ENCODE measurements at places on chromosomes 16 and 17.

DNA sequence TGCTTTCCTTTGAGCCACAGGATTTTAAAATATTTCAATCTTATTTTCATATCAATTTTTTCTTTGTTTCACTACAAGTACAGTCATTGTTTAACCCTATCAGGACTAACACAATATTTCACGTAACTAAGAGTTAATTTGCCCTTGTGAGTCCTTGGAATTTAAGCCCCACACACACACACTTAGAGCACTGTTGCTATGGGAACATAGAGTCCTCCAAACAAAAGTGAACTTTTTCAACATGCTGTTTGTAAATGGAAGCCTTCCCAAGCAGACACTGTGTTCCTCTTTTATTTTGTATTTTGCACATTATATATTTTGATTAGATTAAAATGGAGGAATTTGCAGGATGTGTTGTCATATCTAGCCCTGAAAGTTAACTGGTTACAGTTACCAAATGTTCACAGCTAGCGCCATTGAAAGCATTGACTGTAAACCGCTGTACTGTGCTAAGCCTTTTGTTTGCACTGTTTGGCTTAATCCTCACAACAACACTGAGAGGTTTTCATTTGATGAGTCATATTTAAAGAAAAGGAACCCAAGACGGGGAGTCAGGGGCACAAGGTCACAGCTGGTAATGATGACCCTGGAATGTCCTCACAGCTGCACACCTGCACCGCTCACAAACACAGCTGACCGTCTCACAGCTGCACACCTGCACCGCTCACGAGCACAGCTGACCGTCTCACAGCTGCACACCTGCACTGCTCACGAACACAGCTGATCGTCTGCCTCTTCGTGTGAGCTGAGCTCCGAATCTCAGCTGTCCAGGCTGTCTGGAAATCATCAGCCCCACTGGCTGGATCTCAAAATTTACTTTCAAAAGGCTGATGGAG, 6.3 kb downstream of the HSBP1 start:
- peak; percentile 20 for DNase-seq

- DNase-seq, result no peak
Observed at GRCh38 chr17:17795296-17795695, 41.5 kb downstream of the SREBF1 start.

- no peak for DNase-seq
Observed at GRCh38 chr16:3127745-3128144, 7.1 kb upstream of the ZNF213 start.

GRCh38 chr16:13999071-13999894, 71.8 kb upstream of the MRTFB start:
- DNase-seq, result no peak

DNA sequence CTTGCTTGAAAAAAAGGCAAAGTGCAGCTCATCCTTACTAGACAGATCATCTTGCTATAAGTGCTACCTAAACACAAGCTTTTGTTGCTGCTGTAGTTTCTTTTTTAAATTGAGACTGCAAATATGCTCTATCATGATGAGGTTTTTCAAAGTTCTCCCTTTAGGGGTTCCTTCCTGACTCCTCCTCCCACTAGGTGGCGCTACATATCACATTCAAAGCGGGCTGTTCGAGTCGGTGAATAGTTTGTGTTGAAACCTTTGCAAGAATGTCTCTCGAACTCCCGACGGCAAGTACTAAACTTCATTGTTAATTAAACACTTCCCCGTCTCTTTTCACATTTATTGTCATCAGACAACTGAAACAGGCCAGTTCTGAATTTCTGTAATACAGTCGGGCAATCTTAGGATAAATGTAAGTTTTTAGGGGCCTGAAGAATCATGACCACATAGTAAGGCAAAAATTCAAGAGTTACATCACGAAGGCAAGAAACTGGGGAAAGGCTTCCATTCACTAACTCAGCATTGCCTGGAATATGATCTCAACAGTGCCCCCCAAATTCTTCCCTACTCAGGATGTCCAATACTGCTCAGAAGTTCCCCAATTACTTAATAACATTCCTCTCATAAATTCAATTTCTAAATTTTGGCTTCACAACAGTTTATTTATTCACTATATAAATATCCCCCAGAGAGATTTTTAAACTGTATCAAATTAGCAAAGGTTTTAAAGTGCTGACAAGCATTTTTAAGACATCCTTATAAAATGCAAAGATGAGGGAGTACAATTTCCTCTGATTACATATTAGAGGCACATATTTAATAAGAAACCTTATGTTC, 6.7 kb downstream of the HS3ST3A1 start:
- peak; percentile 94 for DNase-seq

GRCh38 chr16:24935336-24935735, 79.8 kb downstream of the ARHGAP17 start:
- no peak for DNase-seq

GRCh38 chr17:28347261-28347891, 10.0 kb downstream of the POLDIP2 start:
- peak; percentile 91 for DNase-seq

GRCh38 chr16:88507231-88507743, 54.2 kb downstream of the ZFPM1 start:
- peak; percentile 54 for DNase-seq

- no peak for DNase-seq
Observed at GRCh38 chr17:4475463-4475862, 23.2 kb upstream of the SPNS2 start.

- DNase-seq, result peak; percentile 81
Observed at GRCh38 chr17:43839670-43840108, 6.7 kb upstream of the MPP3 start.

DNA sequence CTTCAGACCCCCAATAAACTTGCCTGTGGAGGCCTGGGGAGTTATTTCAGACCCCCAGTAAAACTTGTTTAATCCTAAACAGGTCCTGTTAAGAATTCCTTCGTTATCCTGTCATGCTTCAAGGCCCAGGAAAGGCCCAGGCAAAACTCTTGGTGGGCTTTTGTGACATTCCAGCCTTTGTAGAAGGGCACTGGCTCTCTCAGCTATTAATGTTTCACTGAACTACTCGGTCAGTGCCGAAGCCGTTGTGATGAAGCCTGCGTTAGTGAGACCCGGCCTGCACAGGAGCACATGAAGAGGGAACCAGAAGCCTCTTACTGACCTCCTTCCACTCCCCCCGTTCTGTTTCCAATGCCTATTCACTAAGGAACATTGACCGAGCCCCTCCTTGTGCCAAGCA, 47.4 kb upstream of the PLCG2 start:
- DNase-seq, result no peak

DNA sequence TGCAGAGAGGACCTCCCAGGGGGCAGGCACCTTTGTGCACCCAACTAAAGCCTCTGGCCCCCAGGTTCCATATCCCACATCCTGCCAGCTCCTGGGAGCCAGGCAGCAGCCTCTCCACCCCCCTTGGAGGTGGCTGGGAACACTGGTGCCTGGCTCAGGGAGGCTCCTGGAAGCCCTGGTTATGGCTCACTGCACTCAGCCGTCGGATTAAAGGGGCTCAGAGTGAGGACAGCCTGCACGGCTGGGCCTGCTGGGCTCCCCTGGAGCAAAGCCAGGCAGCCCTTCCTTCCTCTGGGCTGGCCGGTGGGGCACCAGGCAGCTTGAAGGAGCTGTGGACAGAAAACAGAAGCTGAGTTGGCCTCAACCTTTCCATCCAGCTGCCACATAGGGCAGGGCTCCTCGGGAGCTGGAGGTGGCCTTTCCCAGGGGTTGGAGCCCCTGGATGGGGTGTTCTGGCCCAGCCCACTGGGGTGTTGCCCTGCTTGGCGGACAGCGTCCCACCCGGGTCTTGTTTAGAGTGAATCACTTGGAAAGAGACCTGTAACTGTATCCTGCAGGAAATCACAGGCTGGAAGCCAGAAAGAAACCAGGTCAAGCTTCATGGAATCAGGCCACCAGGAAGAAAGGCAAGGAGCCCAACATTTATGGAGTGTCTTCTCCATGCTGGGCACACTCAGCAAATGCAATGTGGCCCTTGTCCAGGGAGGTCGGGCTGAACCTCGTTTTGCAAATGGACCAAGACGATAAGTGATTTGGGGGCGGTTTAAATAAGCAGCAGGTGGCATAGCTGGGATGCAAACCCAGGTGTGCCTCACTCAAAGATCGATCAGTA, 253.3 kb downstream of the SOX9 start:
- DNase-seq, result no peak

GRCh38 chr17:76816590-76817135, 51.5 kb upstream of the MGAT5B start:
- peak; percentile 58 for DNase-seq

GRCh38 chr17:30379903-30380381, 1.2 kb downstream of the CPD start:
- peak; percentile 56 for DNase-seq

DNA sequence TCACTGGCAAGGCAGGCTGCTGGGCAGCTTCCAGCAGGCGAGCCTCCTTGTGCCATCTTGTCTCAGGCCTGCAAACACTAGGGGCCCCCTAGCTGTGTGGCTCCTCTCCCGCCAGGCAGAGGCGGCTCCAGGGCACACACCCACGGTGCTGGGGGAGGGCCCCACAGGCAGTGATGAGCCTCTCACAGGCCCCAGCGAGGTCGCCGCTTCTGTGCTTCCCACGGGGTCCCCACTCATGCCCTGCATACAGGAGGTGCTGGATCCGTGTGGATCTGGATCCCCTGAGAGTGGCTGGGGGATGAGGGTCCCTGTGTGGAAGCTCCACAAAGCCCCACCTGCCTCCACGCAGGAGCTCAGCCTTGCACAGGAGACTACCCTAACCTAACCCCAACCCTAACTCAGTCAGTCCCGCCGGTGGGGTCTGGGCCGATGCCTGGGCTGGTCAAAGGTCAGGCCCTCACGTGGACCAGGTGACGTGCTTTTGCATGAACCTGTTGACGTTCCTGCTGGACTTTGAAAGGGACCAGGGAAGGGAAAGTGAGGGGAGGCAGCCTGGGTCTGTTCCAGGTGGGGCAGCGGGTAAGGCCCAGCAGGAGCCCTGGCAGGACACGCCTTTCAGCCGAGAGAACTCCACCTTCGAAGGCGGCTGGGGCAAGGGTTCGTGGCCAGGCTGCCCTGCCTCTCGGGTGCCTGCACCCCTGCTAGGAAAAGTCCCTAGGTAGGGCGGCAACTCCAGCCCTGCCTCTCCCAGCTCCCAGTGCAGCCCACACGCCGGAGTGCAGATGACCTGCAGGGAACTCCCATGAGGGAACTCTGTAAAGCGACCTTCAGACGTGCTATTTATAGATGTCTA, 5.2 kb downstream of the SECTM1 start:
- no peak for DNase-seq

DNA sequence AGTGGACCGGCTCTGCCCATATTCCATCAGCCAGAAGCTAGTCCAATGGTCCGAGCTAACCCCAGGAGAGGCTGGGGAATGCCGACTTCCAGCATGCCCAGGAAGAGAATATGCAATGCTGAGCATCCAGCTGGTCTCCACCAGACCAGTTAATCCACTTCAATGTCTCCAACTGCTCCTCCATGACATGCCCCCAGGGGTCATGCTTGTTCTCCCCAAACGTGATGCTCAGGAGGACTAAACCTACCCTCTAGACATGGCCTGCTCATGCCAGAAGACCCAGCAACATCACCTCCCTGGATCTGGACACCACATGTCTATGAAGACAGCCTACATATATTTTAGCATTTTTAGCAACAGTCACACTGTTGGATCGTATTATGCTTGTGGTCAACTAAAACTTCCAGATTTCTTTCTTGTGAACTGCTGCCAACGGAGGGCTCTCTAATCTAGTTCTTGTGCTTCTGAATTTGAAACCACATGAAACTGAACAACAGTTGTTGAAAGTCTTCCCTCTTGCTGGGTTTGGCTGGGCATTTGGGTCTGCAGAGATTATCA, 245.1 kb downstream of the SOX9 start:
- no peak for DNase-seq

GRCh38 chr17:59756236-59756818, 48.9 kb downstream of the VMP1 start:
- peak; percentile 60 for DNase-seq

DNA sequence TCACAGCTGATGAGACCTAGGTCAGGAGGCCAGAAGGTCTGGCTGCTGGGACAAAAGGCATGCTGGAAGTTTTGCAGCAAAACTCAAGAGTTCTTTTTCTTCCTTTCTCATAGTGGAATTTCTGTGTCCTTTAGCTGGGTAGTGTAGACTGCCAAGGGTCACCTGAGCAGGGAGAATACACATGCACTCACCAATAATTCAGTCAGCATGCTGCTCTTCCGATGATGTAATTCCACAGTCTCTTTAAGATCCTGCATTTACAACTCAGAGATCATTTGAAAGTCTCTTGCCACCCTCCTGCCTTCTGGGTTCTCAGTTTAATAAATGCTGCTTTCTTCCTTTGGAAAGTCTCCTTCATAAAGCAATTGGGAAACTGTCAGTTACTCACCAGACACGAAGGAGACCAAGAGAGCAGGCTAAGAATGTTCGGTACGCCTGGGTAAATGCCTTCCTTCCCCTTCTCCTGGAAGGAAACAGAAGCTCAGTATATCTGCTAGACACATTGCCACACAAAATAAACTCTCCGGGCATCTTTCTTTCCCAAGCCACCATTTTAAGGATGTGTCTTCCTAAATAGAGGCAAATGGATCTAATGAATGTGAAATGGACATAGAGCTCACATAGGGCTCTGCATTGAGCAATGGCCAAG, 473.1 kb downstream of the GRIN2A start:
- no peak for DNase-seq

- peak; percentile 54 for DNase-seq
Observed at GRCh38 chr17:76599694-76600460, 14.2 kb upstream of the ST6GALNAC2 start.

GRCh38 chr17:15957206-15957605, 12.3 kb downstream of the ADORA2B start:
- DNase-seq, result peak; percentile 30
